ENCODE measurements at places on chromosomes 12 and 14. TPM values are rescaled to one million over a fixed set of nuclear protein-coding genes. Genes with fewer than 3 reads are reported as not detected.

FSCB gene
- not detected for total RNA-seq

BDKRB2 gene
- 0.73 TPM for total RNA-seq

NCAPD2 gene
- 47.6 TPM for total RNA-seq

TGM1 gene
- 0.65 TPM for total RNA-seq

LGR5 gene
- 2.2 TPM for total RNA-seq

AMN gene
- total RNA-seq = 0.07 TPM

WDR20 gene
- 14.8 TPM for total RNA-seq

HCAR2 gene
- total RNA-seq = not detected

TSPAN19 gene
- total RNA-seq = not detected

MGP gene
- 251 TPM for total RNA-seq

CAPZA3 gene
- total RNA-seq = not detected

LAG3 gene
- total RNA-seq = not detected

CEBPE gene
- total RNA-seq = not detected

NXPH4 gene
- 49.1 TPM for total RNA-seq

MYF5 gene
- total RNA-seq = not detected

SPIC gene
- not detected for total RNA-seq

CCDC88C gene
- total RNA-seq = 0.10 TPM

KRT73 gene
- not detected for total RNA-seq

EIF2S3B gene
- total RNA-seq = 14.8 TPM

LYZ gene
- total RNA-seq = not detected

ALX1 gene
- not detected for total RNA-seq

OR6C2 gene
- total RNA-seq = not detected

C12orf56 gene
- total RNA-seq = 0.40 TPM

TAS2R20 gene
- total RNA-seq = 3.8 TPM

SLC17A8 gene
- total RNA-seq = not detected

KIAA0586 gene
- 18.6 TPM for total RNA-seq

OAS1 gene
- 1.2 TPM for total RNA-seq

PIWIL1 gene
- not detected for total RNA-seq

RHOJ gene
- 5.0 TPM for total RNA-seq

AJUBA gene
- 43.2 TPM for total RNA-seq

GDF3 gene
- not detected for total RNA-seq

VDR gene
- 13.6 TPM for total RNA-seq

ERP29 gene
- 69.4 TPM for total RNA-seq

TEX52 gene
- not detected for total RNA-seq

SLCO1C1 gene
- total RNA-seq = 2.0 TPM

TRHDE gene
- 1.6 TPM for total RNA-seq

DIO3 gene
- total RNA-seq = 1.1 TPM

RDH16 gene
- 0.13 TPM for total RNA-seq

KLRC3 gene
- not detected for total RNA-seq

AQP5 gene
- total RNA-seq = 0.52 TPM

CPNE6 gene
- total RNA-seq = not detected

ISM2 gene
- total RNA-seq = 3.2 TPM

PIANP gene
- total RNA-seq = 1.3 TPM

HOXC11 gene
- not detected for total RNA-seq

IL31 gene
- not detected for total RNA-seq

SLCO1B1 gene
- total RNA-seq = not detected

RIPK3 gene
- not detected for total RNA-seq

IFNG gene
- total RNA-seq = not detected

SAV1 gene
- 26.7 TPM for total RNA-seq

IAPP gene
- total RNA-seq = 0.10 TPM

ADAM21 gene
- total RNA-seq = 0.86 TPM

CCDC175 gene
- total RNA-seq = not detected

MMP19 gene
- total RNA-seq = 16.2 TPM

GCH1 gene
- 0.79 TPM for total RNA-seq

CDCA3 gene
- 3.5 TPM for total RNA-seq

WBP11 gene
- total RNA-seq = 21.6 TPM

ATF1 gene
- 24.8 TPM for total RNA-seq

All from smooth muscle cell of the pulmonary artery (primary cell).